Activated naive CD8-positive, alpha-beta T cell treated with anti-CD3 and anti-CD28 coated beads for 36 hours (primary cell): ENCODE measurements at places on chromosomes 3 and 15. TPM values are rescaled to one million over a fixed set of nuclear protein-coding genes. Genes with fewer than 3 reads are reported as not detected.

GRCh38 chr15:65212097-65212496 lies 824 bp upstream of the CILP start:
- H3K4me1 ChIP-seq: peaks cover 4% of the 10 kb centered on the region
- no peak overlapping the region for H3K4me3 ChIP-seq
- H3K27ac ChIP-seq: no peak overlapping the region
- DNase-seq: peak; percentile 60

DNA sequence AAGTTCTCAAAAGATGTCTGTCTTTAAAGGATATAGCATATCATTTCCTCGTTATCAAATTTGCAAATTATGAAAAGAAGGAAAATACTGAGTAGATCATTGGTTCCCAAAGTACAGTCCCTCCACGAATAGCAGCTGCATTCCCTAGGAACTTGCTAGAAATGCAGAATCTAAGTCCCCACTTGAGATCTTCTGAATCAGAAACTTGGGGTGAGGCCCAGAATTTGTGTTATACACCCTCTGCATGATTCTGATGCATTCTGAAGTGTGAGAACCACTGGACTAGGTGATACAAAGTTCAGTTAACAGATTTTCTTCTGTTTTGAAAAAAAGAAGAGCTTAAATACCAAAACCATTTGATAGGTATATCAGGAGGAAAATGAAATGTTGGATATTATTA lies 77.1 kb downstream of the SLC25A26 start:
- H3K27me3 ChIP-seq: no peaks in the 10 kb centered on the region
- DNase-seq: no peak
- H3K27ac ChIP-seq: peak overlapping the region; percentile 62
- H3K36me3 ChIP-seq: peaks cover 14% of the 10 kb centered on the region

The GOLGA6L10 gene
- 1.3 TPM for total RNA-seq

The GPR62 gene
- not detected for total RNA-seq

The MOBP gene
- not detected for total RNA-seq

- H3K4me3 ChIP-seq: no peak overlapping the region
- H3K27ac ChIP-seq: no peak overlapping the region
- H3K36me3 ChIP-seq: no peaks in the 10 kb centered on the region
- H3K4me1 ChIP-seq: peaks cover 7% of the 10 kb centered on the region
- DNase-seq: no peak
Observed at GRCh38 chr15:58762731-58763130, 8.4 kb upstream of the MINDY2 start.

DNA sequence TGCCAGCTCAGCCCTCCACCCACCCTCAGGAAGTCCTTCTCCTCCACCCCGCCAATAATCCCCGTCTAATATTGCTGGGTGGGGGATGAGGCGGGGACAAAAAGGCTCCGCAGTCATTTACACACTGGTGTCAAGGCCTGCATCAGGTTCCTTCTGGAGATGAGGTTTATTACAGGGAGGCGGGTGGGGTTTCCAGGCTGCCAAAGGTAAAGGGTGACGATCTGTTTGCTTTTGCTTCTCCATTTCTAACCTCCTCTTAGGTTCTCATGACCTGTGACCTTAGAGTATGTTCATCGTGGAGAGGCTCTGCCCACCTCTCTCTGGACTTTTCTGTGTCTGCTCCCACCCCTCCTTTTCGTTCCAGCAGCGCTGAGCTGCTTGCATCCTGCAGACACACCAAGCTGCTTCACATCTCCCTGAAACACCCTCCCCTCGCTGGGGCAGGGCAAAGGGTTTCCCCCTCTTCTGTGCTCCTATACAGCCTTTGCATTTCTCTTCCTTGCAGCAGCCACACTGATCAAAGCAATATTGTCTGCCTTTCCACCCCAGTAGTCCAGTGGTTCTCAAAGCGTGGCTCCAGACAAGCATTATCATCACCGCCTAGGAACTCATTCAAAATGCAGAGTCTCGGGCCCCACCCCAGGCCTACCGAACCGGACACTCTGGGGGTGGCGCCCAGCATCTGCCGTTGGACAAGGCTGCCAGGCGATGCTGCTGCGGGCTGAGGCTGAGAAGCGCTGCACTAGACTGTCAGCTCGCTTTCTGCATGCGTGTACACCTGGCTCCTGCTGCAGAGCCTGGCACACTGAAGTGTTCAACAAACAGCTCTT lies 26.6 kb downstream of the CA12 start:
- no peaks in the 10 kb centered on the region for H3K4me1 ChIP-seq
- H3K27ac ChIP-seq: no peak overlapping the region
- DNase-seq: no peak
- H3K4me3 ChIP-seq: no peak overlapping the region

The TMOD3 gene
- 48.9 TPM for total RNA-seq

- H3K36me3 ChIP-seq: peaks cover 42% of the 10 kb centered on the region
- no peaks in the 10 kb centered on the region for H3K27me3 ChIP-seq
Observed at GRCh38 chr3:197234947-197235914, 63.2 kb downstream of the DLG1 start.

GRCh38 chr3:153169793-153170383 lies 7.9 kb downstream of the RAP2B start:
- peaks cover 33% of the 10 kb centered on the region for H3K4me1 ChIP-seq
- peaks cover 13% of the 10 kb centered on the region for H3K36me3 ChIP-seq
- H3K4me3 ChIP-seq: no peak overlapping the region
- H3K27me3 ChIP-seq: no peaks in the 10 kb centered on the region

- no peaks in the 10 kb centered on the region for H3K4me1 ChIP-seq
- no peak for DNase-seq
Observed at GRCh38 chr3:128629936-128630335, 20.7 kb downstream of the RPN1 start.

GRCh38 chr15:29740692-29741311 lies 81.5 kb downstream of the TJP1 start:
- no peak overlapping the region for H3K27ac ChIP-seq
- DNase-seq: no peak
- no peaks in the 10 kb centered on the region for H3K4me1 ChIP-seq
- peaks cover 16% of the 10 kb centered on the region for H3K27me3 ChIP-seq
